CD8-positive, alpha-beta memory T cell (primary cell): ENCODE measurements at places on chromosomes 7 and 10. TPM values are rescaled to one million over a fixed set of nuclear protein-coding genes. Genes with fewer than 3 reads are reported as not detected.

The TRIM73 gene
- polyA plus RNA-seq = 2.6 TPM

The PPP1R3A gene
- polyA plus RNA-seq = not detected

The OR9A2 gene
- polyA plus RNA-seq = not detected

The WDR86 gene
- polyA plus RNA-seq = 10.4 TPM

The NAT16 gene
- not detected for polyA plus RNA-seq

The CDK1 gene
- 0.52 TPM for polyA plus RNA-seq

The CYP3A7 gene
- polyA plus RNA-seq = not detected

The NOS3 gene
- 5.2 TPM for polyA plus RNA-seq

The PRR15 gene
- not detected for polyA plus RNA-seq
